ENCODE measurements at places on chromosomes 16 and 17.
A peak's percentile ranks its signal among the peaks of the same experiment; 100 is the strongest.

GRCh38 chr17:8154608-8155155 lies 2.5 kb upstream of the PER1 start:
- DNase-seq = no peak

DNA sequence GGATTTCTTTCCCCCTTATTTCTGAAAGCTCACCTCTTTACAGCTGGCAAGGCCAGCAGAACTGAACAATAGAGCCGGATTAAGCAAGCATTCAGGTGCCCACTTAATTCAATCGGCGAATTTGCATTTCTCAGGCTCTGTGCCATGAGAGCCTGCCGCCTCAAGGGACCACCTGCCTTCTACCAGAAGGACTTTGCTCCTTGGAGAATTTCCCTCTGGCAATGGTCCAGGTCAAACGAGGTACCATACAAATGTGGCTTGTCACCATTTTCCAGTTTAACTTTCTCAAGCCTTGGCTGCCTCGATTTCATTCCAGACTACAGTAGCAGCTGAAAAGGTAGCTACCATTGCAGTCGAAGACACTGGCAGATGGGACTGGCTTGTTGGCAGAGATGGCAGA lies 534.0 kb downstream of the MAF start:
- DNase-seq = peak; percentile 21

DNA sequence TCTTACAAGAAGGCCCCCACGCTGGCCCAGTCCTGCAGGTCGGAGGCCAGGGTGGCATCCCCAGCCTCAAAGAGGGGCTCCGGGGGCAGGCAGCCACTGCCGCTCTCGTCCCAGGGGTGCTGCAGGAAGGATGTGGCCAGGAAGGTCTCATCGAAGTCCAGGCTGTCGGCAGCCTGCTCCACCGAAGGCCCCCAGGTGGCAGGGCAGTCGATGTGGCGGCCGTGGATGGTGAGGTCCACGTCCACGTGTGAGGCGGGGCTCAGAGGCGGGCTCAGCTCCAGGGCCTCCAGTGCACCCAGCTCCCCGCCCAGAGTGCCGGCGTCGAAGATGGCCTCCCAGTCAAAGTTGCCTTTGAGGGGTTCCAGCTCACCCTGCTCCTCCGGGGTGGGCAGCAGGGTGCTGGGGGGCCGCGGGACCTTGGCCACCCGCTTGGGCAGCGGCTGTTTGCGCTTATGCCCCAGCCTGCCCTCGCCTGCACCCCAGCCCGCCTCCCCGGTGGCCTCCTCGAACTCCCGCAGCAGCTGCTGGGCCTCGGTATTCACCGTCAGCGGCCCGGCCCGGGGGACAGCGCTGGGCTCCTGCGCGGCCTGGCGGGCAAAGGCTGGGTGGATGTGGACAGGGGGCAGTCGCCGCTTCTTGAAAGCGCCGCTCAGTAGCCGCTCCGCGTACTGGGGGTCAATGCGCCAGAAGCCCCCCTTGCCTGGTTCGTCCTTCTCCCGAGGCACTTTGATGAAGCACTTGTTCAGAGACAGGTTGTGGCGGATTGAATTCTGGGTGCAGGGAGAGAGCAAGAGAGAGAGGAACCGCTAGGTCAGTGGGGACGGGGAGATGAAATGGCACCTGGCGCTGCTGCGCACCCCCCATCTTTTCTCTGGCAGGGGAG lies 3.5 kb downstream of the FOXJ1 start:
- DNase-seq = no peak

DNA sequence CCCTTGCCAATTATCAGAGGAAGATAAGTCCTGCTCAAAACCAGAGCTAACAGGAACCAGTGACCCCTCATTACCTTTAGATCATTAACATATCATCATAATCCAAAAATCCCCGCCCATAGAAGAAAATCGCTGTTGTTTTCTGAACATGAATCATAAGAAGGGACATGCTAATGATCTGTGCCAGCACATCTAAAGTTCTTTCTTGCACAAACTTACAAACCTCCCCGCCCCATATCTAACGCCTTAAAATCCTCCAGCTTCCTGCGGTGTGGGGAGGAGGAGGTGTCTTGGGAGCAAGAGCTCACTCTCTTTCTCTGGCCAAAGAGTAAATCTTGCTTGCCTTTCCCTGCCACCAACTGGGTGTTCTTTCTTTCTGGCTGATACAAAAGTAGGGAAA lies 78.3 kb downstream of the IRX3 start:
- no peak for DNase-seq

DNA sequence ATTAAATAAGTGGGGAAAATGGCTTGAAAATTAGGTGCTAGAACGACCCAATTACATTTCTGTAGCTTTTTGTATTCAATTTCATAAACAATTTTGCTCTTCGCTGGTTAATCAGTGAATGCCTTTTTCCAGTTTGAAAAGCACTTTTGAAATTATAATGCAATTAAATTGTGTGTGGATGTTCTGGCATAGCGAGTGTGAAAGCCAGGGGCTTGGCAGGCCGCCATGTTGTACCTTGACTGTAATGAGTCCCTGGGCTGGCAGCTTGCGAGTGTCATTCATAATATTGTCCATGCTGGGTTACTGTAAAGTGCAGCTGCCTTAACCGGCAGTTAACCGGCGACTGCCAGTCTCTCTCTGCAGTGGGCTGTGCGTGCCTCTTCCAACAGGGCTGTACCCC lies 177.8 kb downstream of the CCDC182 start:
- DNase-seq = peak; percentile 83

DNA sequence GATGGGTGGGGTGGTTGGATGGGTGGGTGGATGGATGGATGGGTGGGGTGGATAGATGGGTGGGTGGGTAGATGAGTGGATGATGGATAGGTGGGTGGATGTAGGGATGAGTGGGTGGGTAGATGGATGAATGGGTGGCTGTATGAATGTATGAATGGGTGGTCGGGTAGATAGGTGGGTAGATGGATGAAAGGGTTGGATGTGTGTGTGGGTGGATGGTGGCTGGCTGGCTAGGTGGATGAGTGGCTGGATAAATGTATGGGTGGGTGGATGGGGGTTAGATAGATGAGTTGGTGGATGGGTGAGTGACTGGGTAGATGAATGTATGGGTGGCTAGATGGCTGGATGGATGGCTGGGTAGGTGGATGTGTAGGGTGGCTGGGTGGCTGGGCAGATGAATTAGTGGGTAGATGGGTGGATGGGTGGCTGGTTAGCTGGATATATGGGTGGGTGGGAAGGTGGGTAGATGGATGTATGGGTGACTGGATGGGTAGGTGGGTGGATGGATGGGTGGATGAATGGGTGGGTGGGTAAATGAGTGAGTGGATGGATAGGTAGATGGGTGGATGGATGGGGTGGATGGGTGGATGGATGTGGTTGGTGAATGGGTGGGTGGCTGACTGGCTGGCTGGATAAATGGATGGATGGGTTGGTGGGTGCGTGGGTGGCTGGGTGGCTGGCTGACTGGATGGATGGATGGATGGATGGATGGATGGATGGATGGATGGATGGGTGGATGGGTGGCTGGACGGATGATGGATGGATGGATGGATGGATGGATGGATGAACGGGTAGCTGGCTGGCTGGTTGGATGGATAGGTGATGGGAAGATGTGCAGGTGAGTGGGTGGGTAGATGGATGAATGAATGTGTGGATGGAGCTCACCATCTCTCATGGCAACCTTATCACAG lies 18.9 kb upstream of the GOSR2 start:
- DNase-seq = no peak

DNA sequence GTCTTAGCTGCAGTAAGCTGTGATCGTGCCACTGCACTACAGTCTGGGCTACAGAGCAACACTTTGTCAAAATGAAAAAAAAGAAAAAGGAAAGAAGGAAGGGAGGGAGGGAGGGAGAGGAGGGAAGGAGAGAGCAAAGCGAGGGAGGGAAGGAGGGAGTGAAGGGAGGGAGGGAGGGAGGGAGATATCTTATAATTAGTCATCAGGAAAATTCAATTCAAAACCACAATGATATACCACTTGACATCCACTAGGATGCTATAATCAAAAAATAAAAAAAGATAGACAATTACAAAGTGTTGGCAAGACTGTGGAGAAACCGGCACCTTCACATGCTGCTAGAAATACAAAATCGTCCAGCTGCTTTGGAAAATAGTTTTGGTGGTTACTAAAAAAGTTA lies 93.8 kb downstream of the CDC27 start:
- no peak for DNase-seq

DNA sequence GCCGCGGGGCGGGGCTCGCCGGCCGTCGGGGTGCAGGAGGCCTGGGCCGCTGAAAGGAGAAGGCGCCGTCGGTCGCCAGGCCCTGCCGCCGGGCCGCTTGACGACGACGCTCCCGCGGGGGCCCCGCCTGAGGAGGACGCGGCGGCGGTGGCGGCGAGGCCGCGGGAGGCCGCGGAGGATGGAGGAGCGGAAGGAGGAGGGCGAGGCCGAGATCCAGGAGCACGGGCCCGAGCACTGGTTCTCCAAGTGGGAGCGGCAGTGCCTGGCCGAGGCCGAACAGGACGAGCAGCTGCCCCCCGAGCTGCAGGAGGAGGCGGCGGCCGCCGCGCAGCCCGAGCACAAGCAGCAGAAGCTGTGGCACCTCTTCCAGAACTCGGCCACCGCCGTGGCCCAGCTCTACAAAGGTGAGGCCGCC lies 430 bp downstream of the HAPSTR1 start:
- DNase-seq = peak; percentile 80

DNA sequence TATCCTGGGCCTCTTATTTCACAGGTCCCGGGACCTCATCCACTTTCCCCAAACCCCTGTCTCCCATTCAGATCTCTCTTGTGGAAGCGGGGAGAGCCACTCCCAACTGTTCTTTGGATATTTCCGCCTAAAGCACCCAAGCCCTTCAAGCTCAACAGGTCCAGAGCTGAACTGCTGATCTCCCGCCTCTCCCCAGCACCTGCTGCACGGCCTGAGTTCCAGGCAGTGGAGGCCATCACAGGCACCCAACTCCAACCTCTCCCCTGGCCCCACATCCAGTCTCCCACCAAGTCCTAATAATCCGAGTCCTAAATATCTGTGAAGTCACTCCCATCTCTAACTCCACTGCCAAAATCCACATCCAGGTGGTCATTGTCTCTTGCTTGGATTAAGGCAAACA lies 6.5 kb downstream of the ITGA2B start:
- DNase-seq = no peak

DNA sequence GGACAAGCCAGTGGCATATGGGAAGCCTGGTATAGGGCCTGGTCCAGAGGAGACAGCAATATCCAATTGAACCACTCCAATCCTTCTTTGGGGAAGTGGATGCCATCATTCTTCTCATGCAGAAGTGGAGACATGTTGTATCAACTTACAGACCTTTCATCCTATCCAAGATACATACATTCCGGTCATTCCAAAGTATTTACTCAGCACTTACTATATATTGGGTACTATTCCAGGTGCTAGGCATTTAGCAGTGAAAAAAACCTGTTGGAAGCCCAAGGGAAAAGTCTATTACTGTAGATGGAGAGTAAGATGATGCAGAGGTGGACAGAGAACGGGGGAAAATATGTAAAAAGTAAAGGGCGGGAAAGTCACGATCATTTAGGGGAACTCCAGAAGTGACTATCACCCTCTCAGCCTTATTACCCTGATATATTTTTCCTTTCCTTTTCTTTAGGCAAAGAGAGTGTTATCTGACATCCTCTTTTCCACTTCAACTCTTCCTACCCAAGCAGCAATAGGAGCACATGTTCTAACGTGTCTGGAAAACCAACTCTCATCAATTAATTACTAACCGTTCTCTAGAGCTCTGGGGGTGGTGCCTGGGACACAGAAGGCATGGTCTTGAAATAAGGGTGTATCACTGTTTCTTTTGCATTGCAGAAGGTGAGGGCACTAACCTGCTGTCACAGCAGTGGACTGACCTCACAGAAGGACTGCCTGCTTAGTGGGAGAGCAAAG lies 210.1 kb upstream of the MAF start:
- no peak for DNase-seq

DNA sequence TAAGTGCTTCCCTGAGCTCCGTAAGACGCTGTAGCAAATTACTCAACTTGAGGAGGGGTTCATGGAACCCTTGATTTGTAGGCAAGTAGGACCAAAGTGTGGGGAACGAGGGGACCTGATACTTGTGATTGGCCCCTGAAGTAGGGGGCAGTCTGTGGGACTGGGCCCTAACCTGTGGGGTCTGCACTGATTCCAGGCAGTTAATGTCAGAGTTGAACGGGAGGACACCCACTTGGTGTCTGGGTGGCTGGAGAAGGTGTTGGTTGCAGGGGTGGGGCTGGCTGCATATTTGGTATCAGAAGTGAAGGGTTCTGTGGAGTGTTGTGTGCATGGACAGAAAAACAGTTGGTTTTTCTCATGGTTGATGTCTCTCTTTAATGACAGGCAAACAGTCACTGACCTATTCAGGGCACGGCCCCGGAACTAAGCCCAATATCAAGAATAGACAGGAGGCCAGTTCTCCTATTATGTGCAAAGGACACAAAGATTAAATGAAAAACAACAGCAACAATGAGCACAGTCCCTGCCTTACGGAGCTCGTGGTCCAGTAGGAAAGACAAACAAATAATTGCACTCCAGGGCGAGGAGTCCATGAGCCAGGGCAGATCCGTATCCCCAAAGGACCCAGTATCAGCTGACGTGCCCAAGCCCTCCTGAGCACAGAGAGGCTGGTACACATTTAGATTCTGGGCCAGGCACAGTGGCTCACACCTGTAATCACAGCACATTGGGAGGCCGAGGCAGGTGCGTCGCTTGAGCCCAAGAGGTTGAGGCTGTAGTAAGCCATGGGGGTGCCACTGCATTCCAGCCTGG lies 19.2 kb downstream of the MXRA7 start:
- DNase-seq = no peak

DNA sequence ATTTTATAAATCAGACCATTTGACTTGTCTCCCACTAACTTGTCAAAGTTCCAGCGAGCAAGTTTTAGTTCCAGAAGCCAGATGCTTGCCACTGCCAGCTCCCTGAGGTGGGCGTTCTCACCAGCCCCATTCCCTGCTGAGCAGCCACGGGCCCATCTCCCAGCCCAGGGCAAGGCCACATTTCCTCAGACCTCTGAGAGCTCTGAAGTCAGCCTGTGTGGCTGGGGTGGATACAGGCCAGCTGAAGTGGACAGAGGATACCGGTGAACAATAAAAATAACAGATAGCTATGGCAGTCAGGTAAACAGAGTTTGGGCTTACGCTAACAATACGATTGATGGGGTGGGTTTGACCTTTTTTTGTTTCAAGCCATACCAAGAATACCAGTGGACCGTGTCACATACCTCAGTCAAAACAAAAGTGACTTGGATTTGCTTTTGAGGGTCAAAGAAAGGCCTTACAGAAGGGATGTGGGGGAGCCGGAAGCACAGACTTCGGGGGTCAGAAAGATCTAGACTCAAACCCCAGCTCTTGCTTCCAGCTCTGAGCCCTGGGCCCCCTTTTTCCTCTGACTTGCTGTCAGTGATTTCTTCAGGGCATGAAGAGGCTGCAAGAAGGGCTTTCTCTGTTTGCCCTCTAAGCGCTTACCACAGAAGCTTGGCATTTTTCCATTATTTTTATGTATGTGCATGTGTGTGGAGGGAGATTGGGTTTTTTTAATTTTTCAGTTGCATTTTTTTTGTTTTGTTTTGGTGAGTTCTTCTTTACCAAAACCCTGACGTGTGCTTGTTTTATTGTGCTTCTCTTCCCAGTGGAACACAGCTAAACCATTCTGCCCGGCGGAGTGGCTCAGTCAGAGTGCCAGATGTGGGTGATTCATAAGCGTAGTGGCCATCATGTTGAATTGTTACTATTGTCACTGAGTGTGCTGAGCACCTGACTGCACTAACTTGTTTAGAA lies 109.9 kb downstream of the GNAO1 start:
- no peak for DNase-seq

Data from NCI-H1417 (cell line).